Natural killer cell (primary cell): ENCODE measurements at places on chromosomes 1 and 21. TPM values are rescaled to one million over a fixed set of nuclear protein-coding genes. Genes with fewer than 3 reads are reported as not detected.

DNA sequence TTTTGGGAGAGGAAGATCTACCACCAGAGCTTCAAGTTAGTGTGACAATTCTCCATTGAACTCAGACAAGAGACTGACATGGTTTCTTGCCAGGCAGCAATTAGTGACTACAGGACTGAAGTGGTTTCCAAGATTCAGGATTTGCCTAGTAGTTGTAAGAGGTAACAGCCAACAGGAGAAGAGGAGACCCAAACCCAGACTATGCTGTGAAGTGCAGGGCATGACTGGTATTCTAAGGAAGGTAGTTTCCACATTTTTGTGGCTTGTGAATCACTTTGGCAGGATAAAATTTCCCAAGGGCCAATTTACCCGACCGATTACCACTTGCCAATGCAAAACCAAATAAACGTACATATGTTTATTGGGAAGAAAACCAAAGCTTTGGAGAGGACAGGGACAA is 14.7 kb upstream of the RAP1A start:
- no peak for DNase-seq

- no peak for DNase-seq
Observed at GRCh38 chr1:7119156-7119555, 333.9 kb downstream of the CAMTA1 start.

DNA sequence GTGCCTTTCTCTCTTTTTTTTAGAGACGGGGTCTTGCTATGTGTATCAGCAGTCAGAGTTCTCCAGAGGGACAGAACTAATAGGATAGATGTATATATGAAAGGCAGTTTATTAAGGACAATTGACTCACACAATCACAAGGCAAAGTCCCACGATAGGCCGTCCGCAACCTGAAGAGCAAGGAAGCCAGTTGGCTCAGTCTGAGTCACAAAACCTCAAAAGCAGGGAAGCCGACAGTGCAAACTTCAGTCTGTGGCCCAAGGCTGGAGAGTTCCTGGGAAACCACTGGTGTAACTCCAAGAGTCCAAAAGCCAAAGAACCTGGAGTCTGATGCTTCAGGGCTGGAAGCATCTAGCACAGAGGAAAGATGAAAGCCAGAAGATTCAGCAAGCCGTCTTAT is 16.3 kb upstream of the H3-3A start:
- DNase-seq, result no peak

- no peak for DNase-seq
Observed at GRCh38 chr21:42395302-42395701, 550 bp downstream of the TMPRSS3 start.

DNA sequence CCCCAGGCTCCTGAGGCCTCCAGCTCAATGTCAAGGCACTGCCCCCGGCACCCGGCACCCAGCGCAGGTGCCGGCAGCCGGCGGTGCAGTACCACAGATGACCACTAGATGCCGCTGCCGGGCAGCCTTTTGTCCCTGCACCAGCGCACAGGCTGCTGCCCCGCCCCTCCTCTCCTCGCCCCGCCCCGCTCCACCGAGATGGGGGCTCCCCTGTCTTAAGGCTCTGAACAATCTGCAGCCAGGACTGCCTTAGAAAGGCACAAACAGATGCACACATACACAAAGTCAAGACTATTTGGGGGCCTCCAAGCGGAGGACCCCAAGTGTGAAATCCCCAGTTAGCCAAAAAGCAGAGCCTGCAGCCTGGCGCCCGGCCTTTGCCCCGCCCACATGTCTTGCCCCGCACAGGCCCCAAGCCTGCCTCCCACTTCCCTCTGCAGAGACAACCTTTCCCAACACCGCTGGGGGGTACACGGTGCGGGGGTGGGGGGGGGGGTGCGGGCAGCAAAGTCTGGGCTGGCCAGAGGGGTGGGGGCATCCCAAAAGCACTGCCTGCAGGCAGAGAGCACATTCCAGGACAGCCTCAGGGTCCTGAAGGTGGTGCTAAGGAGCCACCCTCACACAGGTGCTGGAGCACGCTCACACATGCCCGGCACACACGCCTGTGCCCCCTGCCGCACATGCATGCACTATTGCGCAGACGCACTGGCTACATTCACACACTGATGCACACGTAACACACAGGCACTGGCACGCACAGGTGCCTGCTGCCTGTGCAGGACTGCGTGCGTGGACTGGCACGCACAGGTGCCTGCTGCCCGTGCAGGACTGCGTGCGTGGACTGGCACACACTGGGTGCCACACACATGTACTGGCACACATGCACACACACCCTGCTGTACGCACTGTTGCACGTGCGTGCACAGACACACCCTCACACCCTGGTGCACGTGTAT is 37.1 kb downstream of the ARHGEF16 start:
- peak; percentile 84 for DNase-seq

DNAJC6 gene
- 1.2 TPM for total RNA-seq

DNA sequence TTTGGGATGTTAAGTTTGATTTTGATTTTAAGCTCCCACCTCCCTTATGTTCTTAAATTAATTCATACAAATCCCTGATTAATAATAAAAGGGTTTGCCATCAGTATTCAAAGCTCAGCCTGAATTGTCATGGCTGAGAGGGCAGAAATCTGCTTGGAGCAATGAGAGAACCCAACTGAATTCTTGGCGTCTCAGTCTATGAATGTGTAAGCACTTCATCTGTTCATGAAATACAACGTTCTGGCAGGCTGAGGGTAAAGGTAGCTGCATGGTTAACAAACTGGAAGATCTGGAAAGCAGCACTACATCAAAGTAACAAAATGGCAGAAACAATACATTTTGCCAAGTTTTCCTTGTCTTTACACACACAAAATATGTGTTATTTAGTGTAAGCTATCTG is 95.3 kb downstream of the ACBD6 start:
- DNase-seq, result no peak

RCSD1 gene
- 86.3 TPM for total RNA-seq

TSPAN1 gene
- total RNA-seq, result not detected

ZC3H11A gene
- 78.2 TPM for total RNA-seq

GRCh38 chr1:183572721-183573120 is 17.5 kb downstream of the NCF2 start:
- no peak for DNase-seq

DNA sequence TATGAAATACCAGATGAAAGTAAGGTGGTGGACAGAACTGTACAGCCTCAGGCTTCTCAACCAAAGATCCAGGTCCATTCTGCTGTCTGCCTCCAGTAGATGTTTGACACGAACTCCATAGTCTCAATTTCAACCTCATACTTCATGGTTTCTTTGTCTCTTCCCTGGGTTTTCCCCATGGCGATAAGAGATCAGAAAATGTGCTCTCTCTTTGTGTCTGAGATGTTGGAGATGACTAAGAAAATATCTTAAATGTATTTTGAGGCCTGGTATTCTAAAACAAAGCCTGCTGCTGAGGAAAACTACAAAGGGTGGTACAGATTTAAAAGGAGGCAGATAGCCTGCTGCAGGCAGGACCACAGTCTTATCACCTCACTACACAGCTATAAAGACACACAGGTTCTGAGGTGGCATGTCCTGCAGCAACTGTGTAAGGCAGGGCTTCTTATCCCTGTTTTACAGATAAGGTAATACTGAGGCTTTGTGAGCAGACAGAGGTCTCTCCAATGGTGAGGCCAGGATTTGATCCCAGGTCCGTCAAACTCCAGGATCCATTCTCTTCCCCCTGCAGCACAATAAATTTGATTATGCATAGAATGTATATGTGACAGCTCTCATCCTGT is 40.0 kb upstream of the CACNA1E start:
- DNase-seq, result no peak

WNT2B gene
- total RNA-seq, result 0.16 TPM

S100A7A gene
- not detected for total RNA-seq

DNASE2B gene
- total RNA-seq, result not detected

- no peak for DNase-seq
Observed at GRCh38 chr1:53148123-53148522, 5.7 kb upstream of the SLC1A7 start.
